ENCODE measurements at places on chromosomes 3 and 15.

- DNase-seq = no peak
Observed at GRCh38 chr3:156317462-156318074, 197.2 kb downstream of the KCNAB1 start.

DNA sequence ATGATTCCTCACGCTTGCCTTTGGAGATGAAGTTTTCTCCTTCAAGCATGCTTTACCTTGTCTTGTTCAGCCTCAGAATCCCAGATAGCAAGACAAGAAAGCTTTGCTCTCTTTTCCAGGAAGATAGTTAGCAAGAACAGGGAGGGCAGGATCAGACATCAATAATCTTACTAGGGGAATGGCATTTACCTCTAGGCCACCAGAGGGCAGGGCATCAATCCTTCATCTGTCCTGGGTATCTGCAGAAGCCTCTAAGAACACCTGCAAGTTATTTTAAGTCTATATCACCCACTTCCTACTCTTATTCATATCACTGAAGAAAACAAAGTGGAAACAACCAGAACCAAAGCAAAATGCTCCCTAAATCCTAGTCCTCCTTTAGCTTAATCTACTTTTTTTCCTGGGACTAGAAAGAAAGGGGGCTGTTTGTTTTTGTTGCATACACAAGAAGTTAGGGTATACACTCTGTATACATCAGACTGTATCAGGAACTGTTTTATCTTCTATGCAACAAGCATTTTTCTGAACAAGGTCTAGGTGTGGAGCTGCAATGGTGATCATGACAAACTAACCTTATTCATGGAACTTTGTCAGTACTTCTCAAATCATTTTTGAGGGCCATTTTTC is 862.5 kb downstream of the CADM2 start:
- DNase-seq = no peak

GRCh38 chr3:166104938-166105337 is 267.7 kb upstream of the BCHE start:
- DNase-seq = no peak

DNA sequence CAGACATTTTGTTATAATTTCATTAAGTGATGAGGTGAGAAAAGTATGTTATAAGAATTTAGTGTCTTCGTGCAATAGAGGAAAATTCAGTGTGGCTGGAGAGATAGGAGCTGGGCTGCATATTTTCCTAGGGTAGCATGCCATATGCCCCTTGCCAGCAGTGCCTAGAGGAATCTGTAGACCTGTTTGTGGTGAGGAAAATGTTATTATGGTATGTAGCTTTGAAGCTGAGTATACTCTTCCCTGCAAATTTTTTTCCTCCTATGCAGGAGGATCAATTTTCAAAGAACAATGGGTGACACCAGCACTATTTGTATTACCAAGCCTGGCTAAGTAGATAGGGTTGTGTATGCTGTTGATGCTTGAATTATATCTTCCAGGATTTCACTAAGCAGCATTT is 200.6 kb downstream of the EDEM1 start:
- DNase-seq = no peak

GRCh38 chr15:45105586-45105985 is 8.4 kb downstream of the DUOX2 start:
- no peak for DNase-seq

Measured in CD4-positive, alpha-beta T cell treated with Interleukin-4 for 4 hours (primary cell).